Amygdala (tissue), 56 donors: ENCODE measurements at places on chromosomes 1 and 21.

GRCh38 chr1:32200226-32201010, at the start of gene CCDC28B:
CCDC28B (plus strand) TSS chr1:32200595; CDS start chr1:32201936, 1,341 bp downstream.
- DNase-seq = peak; percentile 68

DNA sequence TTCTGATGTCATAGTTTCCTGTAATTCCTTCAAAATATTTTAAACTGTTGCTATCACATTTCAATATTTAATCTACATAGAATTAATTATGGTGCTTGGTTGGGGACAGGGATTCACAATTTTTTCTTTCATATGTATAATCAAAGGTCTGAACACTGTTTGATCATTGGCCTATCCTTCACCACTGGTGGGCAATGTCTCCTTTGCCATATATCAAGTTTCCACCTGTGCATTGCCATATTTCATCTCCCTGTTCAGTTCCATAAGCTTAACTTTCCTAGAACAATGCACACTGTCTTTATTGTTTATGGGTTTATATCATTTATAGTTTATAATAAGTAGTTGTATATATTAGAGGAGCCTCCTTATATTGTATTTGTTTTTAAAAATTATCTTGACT, 374.9 kb upstream of the PTBP2 start:
- DNase-seq = no peak

- no peak for DNase-seq
Measured at GRCh38 chr21:45863267-45863666, 118.3 kb upstream of the COL6A1 start.

DNA sequence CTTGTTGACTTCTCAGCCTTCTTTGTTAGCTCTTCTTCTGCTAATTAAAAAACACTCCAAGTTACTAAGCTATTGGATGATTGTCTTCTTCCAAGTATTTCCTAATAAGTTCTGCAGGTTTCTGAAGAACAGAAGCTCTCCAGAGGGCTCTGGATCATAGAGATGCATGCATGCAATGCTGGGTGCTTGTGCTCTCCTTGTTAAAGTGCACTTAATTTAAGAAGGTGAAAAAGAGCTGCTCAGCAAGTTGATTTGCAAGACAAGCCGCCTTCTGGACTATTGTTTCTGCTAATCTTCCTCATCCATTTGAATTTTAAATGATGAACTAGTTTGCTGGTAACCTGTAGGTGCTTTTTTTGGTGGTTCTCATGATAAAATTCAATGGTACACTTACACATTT, 16.1 kb downstream of the RRP15 start:
- no peak for DNase-seq

DNA sequence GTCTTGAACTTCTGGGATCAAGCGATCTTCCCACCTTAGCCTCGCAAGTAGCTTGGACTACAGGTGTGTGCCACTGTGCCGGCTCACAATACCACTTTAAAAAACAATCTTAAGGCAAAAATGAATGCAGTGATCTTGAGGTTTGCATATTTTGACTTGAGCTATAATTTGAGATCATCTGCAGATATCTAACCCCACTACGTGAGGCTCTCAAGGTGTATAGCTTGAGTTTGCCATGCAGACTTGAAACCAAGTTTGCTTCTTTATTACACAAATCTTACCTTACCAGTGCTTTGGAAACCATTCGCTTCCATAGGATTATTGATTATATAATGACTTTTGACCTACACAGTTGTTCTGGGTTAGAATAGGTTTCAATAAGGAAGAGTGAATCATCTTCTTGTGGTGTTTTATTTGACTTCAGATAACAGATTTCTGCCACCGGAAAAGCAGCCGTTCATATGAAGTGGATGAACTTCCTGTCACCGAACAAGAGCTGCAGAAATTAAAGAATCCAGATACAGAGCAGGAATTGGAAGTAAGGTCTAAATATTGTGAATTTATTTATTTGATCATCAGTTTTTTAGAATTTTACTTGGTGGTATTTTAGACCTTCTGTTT, 155.1 kb downstream of the VPS13D start:
- DNase-seq = no peak

DNA sequence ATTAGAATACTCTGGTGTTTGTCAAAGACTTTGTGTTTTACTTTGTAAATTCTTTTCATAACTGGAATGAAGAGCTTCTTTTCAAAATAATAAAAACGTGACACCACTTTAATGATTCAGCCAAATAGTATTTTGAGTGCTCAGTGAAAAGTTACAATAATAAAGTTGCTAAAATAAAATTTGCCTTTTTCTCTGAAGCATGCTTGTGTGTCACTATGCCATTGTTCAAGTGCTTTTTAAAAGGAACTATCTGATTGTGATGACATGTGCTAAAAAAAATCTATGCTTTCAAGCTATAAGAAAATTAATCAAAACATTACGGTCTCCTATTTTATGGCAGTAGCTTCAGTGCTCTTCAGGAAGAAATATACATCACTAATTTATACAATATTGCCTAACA, 1290.5 kb upstream of the B3GALT2 start:
- DNase-seq = no peak

- no peak for DNase-seq
Measured at GRCh38 chr1:193462629-193463320, 276.4 kb upstream of the B3GALT2 start.

GRCh38 chr1:169999331-169999741, 75.2 kb downstream of the KIFAP3 start:
- no peak for DNase-seq

GRCh38 chr1:7517611-7518330, 253.3 kb upstream of the VAMP3 start:
- no peak for DNase-seq

- DNase-seq = no peak
Measured at GRCh38 chr1:112906150-112906698, 49.8 kb downstream of the SLC16A1 start.

- DNase-seq = no peak
Measured at GRCh38 chr1:61140778-61141177, 58.4 kb downstream of the NFIA start.

GRCh38 chr1:67748630-67749029, 63.6 kb downstream of the GADD45A start:
- no peak for DNase-seq

GRCh38 chr1:232597721-232598120, 32.2 kb downstream of the SIPA1L2 start:
- no peak for DNase-seq

- no peak for DNase-seq
Measured at GRCh38 chr1:58402444-58402843, 144.1 kb downstream of the OMA1 start.

- DNase-seq = no peak
Measured at GRCh38 chr1:221856228-221857093, 114.6 kb upstream of the DUSP10 start.

GRCh38 chr1:36669262-36669661, 186.5 kb upstream of the CSF3R start:
- DNase-seq = no peak

DNA sequence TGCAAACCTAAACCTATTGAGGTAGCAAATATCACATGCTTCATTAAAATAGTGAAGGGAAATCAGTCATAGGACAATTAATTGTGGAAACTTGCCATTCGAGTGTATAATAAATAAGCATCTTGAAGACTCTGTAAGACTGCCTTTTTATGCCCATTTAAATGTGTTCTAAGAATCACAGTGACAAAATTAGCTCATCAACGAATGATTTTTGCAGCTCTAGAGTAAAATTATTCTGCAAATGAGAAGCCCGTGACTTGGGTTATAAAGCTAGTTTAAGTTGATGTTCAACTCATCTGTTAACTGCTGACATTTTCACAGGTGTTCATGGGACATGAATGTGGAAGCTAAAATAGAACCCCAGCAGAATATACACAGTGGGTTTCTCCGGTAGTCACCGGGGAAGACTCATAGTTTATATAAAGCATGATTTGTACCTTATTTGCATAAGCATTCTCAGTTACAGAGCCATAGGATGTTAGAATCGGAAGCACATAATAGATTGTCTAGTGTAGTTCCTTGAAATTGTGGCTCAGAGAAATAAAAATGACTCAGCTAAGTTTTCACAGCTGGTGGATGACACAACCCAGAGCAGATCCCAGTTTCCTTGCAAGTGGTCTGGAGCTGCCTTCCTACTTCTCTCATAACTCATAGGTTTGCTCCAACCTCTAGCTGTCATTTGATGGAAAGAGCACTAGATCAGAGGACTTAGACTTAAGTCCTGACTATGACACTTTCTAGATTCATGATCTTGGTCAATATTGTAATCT, 107.3 kb downstream of the UCHL5 start:
- DNase-seq = no peak

- DNase-seq = no peak
Measured at GRCh38 chr1:108871050-108871724, 5.6 kb upstream of the GPSM2 start.

DNA sequence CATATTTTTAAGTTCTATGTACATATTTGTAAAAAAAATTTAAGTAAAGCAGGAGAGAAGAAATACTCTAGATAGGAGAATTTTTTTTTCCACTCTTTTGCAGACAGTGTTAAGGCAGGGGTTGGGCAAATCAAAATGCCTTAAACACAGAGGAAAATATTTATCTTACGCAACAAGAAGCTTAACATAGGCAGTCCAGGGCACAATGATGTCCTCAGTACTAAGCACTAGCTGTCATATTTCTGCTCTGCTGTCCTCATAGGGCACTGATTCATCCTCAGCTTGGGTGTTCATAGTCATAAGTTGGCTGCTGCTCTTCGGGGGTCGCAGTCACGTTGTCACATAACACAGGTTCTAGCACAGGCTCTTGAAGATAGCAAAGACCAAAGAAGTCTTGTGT, 247.4 kb downstream of the PTBP2 start:
- no peak for DNase-seq

DNA sequence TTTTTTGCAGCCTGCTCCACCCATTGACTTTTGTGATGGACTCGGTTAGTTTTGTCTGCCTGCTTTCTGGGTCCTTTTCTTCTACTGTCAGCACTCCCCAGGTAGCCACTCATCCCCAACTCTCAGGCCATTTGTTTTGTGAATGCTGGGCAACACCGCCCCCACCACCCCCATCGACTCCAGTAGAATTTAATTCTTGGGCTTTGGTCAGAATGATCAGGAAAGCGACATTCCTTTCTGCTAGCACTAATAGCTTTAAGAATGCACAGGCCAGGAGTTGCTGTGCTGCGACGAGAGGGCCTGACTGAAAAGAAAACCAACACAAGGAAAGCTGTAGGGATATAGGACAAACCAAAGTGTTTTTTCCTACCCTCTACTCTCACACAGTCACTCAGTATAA, 144.4 kb downstream of the CDC7 start:
- DNase-seq = no peak

DNA sequence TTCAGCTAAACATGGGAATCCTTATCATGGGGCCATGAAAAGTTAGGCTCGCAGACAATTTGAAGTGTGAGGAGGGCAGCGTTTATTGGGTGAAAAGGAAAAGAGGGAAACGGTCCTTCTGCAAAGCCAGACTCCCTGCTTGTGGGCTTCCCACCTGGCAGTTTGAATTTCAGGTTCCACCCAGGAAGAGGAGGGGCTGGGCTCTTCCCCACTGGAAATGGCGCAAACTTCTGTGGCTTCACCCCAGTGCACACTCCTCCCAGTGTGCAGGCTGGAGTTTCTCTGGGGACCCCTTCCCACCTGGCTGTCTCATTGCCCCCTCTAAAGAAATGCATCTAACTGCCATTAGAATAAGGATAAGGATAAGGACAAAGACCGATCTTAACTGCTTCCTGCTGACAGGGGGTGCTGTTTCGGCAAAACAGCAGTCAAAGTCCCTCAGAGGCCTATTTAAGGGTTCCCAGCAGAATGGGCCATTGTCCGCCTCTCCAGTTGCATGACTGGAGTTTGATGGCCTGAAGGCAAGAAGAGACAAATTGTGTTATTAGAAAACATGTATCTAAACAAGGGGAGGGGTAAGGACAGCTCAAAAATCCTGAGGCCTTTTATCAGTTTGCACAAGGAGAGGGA, 20.4 kb downstream of the AIM2 start:
- peak; percentile 12 for DNase-seq

DNA sequence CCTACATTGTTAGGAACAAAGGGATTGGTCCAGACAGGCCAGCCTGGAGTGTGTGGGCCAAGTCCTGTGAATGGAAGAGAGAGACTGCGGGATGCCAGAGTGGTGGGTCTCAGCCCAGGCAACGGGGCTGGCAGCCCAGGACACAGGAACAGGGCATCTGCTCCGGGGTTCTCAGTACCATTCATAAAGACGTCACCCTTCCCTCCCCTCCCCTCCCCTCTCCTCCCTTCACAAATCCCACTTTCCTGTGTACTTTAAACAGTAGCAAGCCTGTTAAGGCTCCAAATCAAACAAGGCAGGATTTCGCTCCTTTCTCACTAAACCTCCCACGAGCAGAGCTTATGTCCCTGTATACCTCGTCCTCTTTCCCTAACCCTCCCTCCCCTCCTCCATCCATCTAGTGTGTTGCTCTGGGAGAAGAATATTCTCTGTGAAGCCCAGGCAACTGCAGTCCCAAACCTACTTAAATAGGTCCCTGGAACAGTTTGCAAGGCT, 4.2 kb upstream of the PLXNA2 start:
- peak; percentile 35 for DNase-seq

DNA sequence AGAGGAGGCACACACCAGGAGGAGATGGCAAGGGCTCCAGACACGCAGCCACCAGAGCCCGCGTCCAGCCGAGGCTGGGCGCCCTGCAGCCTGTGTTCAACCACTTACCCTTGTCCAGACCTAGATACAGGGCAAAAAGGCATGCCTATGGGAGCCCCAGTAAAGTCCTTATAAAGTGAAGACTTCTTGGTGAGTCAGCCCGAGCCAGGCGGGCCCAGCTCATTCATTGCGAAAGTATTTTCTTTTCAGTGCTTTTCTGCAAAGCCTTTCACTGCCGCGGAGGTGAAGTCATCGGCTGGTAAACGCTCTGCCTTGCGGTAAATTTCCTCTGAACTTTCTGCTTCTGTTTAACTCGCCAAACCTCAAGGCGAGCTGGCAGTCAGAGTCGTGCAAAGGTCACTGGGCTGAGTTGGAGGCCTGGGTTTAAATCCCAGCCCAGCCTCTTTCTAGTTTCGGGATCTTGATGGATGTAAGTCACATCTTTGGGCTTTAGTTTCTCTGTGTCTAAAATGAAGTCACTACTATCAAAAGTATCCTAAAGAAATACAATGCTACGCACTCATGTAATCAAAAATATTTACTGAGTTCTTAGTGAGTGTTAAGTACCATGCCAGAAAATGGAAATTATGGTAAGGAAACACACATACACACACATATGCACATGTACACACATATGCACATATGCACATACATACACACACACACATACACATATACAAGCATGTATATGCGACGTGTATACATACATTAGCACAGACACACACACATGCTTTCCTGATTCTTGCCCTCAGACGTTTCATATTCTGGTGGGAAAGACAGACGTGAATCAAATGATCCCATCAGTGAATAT, 54.7 kb upstream of the IFFO2 start:
- DNase-seq = no peak

GRCh38 chr1:1200876-1201810, 5.2 kb downstream of the TNFRSF18 start:
- peak; percentile 13 for DNase-seq

- no peak for DNase-seq
Measured at GRCh38 chr1:67285780-67286488, 21.7 kb upstream of the IL12RB2 start.

- no peak for DNase-seq
Measured at GRCh38 chr1:2971609-2972008, 49.7 kb upstream of the ACTRT2 start.
